ENCODE measurements at places on chromosomes 5 and 9.

GRCh38 chr5:163309914-163310313, 127.5 kb upstream of the CCNG1 start:
- no peak for DNase-seq

GRCh38 chr5:91851670-91852069, 468.6 kb upstream of the ARRDC3 start:
- no peak for DNase-seq

- no peak for DNase-seq
Measured at GRCh38 chr5:159171274-159171673, 38.1 kb downstream of the RNF145 start.

- peak; percentile 49 for DNase-seq
Measured at GRCh38 chr5:75023368-75024159, 28.8 kb downstream of the GCNT4 start.

GRCh38 chr5:163439092-163439425, 1.7 kb downstream of the CCNG1 start:
- no peak for DNase-seq

DNA sequence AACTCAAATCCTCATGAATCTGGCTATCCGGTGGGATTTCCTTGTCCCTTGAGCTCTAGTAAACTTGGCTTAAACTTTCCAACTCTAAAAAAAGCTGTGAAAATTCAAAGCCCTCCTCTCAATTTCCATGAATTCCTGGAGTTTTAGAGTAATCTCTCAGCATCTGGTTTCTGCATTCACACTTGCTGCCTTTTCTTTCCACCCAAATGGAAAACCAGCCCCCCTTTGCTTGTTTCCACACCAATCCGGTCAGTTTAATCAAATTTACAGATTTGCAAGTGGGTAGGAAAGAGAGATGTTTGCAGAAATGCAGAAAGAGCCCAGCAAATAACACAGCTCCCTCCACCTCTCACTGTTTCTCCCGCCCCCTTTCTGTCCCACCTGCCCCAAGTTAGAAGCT, 91.1 kb downstream of the ENC1 start:
- no peak for DNase-seq

DNA sequence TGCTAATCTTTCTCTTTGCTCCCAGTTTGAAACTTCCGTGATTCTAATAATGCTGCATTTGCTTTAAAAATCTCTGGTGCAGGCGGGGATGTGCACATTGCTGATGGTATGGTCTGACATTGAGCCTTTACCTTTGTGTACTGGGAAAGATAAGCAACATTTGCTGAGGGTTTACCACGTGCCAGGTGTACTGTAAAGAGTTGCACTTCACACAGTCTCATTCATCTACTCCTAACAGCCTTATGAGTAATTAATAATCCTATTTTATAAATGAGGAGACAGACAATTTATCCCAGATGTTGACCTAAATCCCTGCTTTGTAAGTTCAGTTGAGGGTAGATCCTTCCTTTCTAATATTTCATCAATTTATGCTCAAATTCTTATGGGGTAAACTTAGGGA, 726 bp upstream of the ADGRV1 start:
- DNase-seq = no peak

DNA sequence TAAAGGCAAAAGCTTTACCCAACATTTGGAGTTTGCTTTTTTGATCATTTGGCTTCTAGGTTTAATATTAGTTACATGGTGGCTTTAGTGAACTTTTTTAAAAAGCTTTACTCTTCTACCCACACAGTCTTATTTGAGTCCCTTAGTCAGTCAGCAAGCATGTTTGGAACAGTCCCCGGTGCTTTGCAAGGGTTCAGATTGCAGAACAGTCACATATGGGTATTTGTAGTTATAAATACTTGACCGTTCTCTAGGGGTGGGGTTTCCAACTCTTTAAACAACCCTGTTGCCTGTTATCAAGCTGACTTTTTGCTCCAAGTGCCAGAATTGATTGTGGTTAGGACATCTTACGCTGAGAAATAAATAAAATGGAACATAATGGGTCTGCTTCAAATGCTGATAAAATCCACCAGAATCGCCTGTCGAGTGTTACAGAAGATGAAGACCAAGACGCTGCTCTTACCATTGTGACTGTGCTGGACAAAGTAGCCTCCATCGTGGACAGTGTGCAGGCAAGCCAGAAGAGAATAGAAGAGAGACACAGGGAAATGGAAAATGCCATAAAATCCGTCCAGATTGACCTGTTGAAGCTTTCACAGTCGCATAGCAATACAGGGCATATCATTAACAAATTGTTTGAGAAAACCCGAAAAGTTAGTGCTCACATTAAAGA, at the start of gene CAVIN4:
TSS of gene CAVIN4 (plus strand) at position 304 of the 673 bp plus-strand sequence. CDS start at position 369, 65 bp downstream.
- no peak for DNase-seq

DNA sequence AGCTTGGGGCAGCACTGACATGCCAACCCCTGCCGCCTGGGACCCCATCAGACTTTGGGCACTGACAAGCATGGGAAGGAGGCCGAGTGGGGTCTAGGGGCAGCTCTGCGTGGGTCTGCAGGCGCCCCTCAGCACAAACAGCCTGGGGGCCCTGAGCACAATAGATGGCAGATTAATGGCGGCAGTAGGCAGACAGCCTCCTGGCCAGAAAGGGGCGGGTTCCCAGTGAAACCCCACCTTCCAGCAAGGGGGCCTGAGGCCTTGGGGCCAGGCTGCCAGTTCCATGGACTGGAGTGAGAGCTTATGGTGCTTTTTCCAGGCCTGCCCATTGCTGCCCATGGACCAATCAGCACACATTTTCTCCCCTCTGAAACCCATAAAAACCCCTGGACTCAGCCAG, 2031.2 kb downstream of the EFNA5 start:
- DNase-seq = no peak

DNA sequence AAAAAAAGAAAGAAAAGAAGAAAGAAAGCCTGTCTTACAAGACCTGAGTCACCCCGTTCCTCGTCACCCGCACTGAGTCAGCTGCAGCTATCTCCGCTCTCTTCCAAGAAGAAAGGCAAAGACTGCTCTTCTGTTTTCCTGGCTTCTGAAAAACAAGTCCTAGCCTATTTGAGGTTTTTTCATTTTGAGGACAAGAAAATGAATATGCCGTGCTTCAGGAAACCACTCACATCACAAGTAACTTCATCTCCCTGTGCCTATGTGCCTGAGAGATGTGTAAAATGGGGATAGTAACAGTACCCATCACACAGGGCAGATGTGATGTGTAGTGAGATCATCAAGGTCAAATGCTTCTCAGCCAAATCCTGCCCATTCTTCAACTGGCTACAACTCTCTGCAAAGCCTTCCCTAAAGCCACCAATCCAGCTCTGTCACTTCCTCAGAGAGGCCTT, 78.4 kb downstream of the GLDC start:
- DNase-seq = no peak

- peak; percentile 60 for DNase-seq
Measured at GRCh38 chr9:20242510-20243189, 379.6 kb downstream of the MLLT3 start.

- DNase-seq = no peak
Measured at GRCh38 chr9:123302348-123303214, 34.2 kb upstream of the STRBP start.

- DNase-seq = no peak
Measured at GRCh38 chr5:159928122-159928909, 12.0 kb downstream of the ADRA1B start.

DNA sequence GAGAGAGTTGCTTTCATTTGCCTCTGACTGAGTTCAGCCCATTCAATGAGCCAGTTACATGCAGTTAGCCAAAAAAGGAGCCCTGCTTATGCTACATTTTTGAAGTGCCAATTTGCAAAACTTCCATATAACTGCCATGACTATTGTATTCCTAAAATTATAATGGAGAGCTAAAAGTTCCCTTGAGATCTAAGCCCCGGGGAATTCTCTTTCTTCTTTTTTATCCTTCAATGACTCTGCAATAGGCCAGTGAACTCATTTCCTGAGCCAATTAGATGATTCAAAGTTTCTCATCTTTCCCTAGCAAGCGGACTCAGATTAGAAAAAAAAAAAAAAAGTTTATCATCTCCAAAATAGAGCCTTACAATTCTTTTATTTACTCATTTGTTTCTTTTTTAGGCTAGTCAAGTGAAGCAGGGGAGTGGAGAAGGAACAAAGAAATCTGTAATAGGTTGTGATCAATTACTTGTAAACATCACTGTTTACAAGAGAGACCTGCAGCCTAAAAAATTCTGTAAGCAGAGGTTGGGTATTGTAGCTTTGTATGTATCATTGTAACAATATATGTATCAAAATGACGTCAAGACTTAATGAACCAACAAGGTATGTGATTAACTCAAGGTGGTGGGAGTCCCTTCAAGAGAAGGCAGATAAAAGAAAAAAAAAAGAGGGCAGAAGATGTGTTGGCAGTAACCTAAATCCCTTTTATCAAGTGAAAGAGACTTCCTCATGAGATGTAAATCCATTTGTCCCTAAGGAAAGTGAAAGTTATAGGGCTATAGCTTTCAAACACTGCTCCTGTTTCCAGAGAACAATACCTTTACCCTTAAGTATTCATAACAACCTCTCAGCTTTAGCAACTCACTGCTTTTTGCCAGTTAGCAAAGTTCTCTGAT, 48.7 kb upstream of the HOMER1 start:
- no peak for DNase-seq

GRCh38 chr5:40838086-40838485, 3.1 kb upstream of the RPL37 start:
- DNase-seq = peak; percentile 60

DNA sequence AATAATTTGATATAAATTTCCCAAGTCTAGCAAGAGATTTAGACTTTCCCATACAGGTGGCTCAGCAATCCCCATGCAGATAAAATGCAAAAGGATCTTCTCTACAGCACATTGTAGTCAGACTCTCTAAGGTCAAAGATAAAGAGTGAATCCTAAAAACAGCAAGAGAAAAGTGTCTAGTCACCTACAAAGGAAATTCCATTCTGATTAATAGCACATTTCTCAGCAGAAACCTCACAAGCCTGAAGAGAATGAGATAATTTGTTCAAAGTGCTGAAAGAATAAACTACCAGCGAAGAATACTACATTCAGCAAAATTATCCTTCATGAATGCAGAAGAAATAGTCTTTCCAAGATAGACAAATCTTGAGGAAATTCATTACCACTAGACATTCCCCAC, 493.3 kb downstream of the PRELID2 start:
- no peak for DNase-seq

- DNase-seq = no peak
Measured at GRCh38 chr5:54159153-54159892, 151.1 kb downstream of the ARL15 start.

- no peak for DNase-seq
Measured at GRCh38 chr9:102631559-102631958, 363.6 kb upstream of the CYLC2 start.

GRCh38 chr9:94085062-94085639, 887 bp downstream of the PTPDC1 start:
- no peak for DNase-seq

GRCh38 chr5:126497506-126497905, 74.3 kb downstream of the GRAMD2B start:
- no peak for DNase-seq

GRCh38 chr5:418162-419121, 24.5 kb upstream of the EXOC3 start:
- DNase-seq = no peak

DNA sequence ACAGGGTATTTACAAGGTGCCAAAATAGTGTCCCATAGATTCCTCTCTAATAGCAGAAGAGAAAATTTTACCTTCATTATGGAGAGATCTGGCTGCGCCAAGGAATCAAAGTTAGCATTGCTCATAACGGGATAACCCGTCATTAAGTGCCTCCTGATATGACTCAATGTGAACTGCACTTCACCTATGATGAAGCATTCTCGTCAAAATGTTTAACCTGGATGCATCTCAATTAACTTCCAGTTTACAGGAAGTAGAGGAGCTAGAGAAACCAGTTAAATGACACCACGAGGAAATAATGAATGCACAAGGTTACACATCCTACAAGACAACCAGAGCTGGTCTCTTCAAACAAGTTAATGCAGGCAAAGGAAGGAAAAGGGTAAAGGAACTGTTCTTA, 17.2 kb downstream of the FBXW11 start:
- no peak for DNase-seq

GRCh38 chr5:53543401-53543800, 17.0 kb upstream of the NDUFS4 start:
- no peak for DNase-seq

DNA sequence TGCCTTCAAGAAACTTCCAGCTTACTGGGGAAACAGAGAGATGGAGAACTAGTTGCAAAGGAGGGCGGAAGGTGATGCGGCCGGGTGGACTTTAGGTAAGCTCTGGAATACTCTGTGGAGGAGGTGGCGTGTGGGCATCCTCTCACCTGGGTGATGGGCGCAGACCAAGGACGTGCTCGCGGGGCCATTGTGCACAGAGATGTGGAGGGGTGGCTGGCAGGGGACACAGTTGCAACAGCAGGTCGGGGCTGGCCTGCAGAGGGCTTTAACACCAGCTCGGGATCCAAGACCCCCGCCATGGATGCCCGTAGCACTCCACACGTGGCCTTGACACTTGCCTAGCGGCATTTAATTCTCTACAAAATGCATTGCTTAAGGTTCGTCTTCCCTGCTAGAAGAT, 26.6 kb downstream of the IER5L start:
- DNase-seq = no peak

DNA sequence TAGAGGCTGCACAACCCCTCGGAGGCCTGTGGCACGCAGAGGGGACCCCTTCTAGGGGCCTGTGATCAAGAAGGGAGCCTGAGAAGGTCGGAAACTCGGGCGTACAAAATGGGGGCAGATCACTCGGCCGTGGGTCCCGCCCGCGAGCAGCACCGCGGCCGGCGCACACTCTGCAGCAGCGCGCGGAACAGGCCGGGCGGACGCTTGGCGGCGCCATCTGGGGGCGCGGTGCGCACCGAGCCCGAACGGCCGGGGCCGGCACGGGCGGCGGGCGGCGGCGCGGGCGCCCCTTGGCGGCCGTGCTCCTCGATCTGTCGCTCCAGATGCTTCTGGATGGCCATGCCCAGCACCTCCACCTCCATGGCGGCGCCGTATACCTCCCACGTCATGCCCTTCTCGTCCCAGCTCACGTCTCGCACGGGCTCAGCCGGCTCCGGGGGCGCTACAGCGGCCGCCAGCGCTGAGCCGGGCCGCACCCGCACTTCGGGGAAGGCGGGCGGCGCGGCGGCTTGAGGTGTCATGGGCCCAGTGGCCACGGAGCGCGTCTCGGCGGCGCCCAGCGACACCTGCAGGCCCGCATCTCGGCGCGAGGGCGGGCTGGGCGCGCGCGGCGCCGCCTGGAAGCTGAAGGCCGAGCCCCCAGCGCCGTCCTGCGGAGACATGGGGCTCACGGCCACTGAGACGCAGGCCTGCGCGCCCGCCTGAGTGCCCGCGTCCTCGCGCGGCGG, 13.1 kb downstream of the GPRIN1 start:
- DNase-seq = peak; percentile 79

All from CD4-positive, alpha-beta T cell treated with Interleukin-17A for 1 hour (primary cell).